ENCODE measurements at places on chromosomes 4 and X. TPM values are rescaled to one million over a fixed set of nuclear protein-coding genes. Genes with fewer than 3 reads are reported as not detected.

The NXF2 gene
- not detected for total RNA-seq

The CLCN5 gene
- 13.1 TPM for total RNA-seq

- peak overlapping the region; percentile 74 for H3K4me3 ChIP-seq
- no peaks in the 10 kb centered on the region for H3K27me3 ChIP-seq
- peaks cover 19% of the 10 kb centered on the region for H3K4me1 ChIP-seq
- H3K27ac ChIP-seq, result no peak overlapping the region
- DNase-seq, result peak; percentile 86
Measured at GRCh38 chrX:19886883-19887531, 393 bp downstream of the SH3KBP1 start.

DNA sequence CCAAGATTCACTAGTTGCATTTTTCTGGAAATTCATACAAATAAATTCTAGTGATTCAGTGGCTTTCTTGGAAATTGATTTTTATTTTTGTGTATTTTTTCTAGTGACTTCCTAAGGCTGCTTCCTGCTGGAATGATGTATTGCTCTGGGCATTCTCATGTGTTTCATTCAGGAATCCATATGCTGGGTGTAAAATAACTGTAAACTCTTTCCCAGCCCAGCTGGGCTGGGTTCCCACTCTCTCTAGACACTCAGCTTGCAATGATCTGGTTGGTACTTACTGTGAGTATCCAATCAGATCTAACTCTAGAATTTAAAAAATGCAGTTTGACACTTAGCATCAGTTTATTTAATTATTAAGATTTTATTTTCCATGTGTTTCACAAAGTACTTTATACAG, 882.2 kb downstream of the STIM2 start:
- no peak overlapping the region for H3K4me3 ChIP-seq
- no peak for DNase-seq
- H3K4me1 ChIP-seq, result no peaks in the 10 kb centered on the region
- no peak overlapping the region for H3K27ac ChIP-seq
- H3K36me3 ChIP-seq, result no peaks in the 10 kb centered on the region

DNA sequence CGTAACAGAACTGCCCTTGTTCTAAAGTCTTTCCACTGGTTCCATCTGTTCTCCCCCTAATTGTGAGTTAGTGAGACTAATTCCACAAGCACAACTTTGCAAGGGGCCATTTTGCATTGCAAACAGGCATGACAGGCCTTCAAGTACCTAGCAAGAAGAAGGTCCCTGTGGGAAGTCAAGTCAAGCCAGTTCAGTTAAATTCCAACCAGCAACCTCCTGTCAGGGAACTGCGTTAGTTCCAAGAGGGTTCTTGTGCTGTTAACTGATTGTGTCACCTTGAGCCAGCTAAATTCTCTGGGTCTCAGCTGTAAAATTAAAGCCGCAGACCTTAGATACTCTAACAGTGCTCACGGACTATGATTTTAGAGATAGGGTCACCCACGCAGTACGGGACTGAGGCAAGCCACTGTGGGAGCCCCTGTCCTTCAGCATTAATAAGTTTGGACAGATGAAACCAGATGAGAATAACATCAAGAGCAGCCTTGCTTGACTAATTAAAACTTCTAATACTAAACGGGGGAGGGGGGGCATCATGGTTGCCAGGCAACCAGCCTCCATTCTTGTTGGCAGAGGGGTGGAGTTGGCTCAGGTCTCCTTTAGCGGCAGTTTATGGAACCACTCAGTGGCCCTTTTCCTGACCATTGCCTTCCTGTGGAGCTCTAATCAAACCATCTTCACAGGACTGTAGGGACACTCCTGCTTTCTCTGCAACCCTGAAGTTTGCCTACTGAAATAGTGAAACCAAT, 24.1 kb upstream of the TMEM150C start:
- no peak overlapping the region for H3K27ac ChIP-seq
- no peak for DNase-seq
- peaks cover 4% of the 10 kb centered on the region for H3K4me1 ChIP-seq
- H3K27me3 ChIP-seq, result peaks cover 14% of the 10 kb centered on the region
- H3K4me3 ChIP-seq, result no peak overlapping the region
- H3K36me3 ChIP-seq, result no peaks in the 10 kb centered on the region

GRCh38 chr4:145851511-145852201, 87.0 kb downstream of the ZNF827 start:
- H3K36me3 ChIP-seq, result peaks cover 16% of the 10 kb centered on the region
- H3K27ac ChIP-seq, result peak overlapping the region; percentile 12
- no peak for DNase-seq
- H3K4me3 ChIP-seq, result no peak overlapping the region

DNA sequence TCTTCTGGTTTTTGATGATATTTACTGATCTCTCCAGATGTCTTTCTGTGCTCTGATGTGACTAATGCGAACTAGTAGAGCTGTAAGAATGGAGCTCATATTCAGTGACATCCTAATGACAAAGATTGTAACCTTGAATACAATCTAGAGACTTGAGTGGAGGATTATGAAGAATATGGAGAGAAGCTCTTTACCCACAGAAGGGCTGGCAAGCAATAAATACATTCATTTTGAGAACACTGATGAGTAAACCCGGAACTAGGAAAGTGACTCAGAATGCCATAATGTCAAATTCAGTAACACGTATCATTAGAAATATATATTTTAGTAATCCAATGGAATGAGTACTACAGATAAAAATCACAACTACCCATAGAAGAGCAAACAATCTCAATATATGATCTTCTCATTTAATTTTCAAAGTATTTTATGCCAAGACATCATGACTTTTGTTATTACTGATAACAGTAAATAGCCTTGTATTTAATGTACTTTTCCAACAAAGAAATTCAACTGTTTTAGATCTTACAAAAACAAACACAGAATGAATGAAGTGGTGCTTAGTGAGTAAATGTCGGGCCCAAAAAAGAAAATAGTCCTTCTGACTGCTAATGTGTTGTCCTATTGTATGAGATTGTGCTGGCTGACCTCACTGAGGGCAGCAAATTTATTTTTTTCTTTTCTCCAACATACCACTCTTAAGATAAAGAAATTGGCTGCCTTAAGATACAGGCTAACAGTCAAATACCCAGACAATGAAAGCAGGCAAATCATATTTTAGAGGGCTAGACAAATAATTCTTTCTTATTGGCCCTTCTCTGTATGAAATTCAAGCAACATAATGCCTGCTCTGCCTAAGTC, 49.2 kb upstream of the HDAC8 start:
- H3K27ac ChIP-seq, result peak overlapping the region; percentile 88
- H3K27me3 ChIP-seq, result no peaks in the 10 kb centered on the region
- no peak for DNase-seq
- H3K4me3 ChIP-seq, result no peak overlapping the region
- peaks cover 24% of the 10 kb centered on the region for H3K4me1 ChIP-seq

- H3K36me3 ChIP-seq, result no peaks in the 10 kb centered on the region
- no peak overlapping the region for H3K27ac ChIP-seq
- H3K4me1 ChIP-seq, result no peaks in the 10 kb centered on the region
- H3K4me3 ChIP-seq, result no peak overlapping the region
Measured at GRCh38 chr4:110953898-110954297, 331.0 kb upstream of the PITX2 start.

GRCh38 chr4:48275247-48275646, 5.6 kb upstream of the TEC start:
- no peak overlapping the region for H3K4me3 ChIP-seq
- no peaks in the 10 kb centered on the region for H3K4me1 ChIP-seq
- DNase-seq, result no peak
- peaks cover 36% of the 10 kb centered on the region for H3K27me3 ChIP-seq
- H3K36me3 ChIP-seq, result no peaks in the 10 kb centered on the region

- no peak overlapping the region for H3K4me3 ChIP-seq
- H3K27me3 ChIP-seq, result peaks cover 52% of the 10 kb centered on the region
- H3K4me1 ChIP-seq, result peaks cover 7% of the 10 kb centered on the region
- no peak overlapping the region for H3K27ac ChIP-seq
- DNase-seq, result no peak
- no peaks in the 10 kb centered on the region for H3K36me3 ChIP-seq
Measured at GRCh38 chrX:637660-638481, 7.3 kb downstream of the SHOX start.

DNA sequence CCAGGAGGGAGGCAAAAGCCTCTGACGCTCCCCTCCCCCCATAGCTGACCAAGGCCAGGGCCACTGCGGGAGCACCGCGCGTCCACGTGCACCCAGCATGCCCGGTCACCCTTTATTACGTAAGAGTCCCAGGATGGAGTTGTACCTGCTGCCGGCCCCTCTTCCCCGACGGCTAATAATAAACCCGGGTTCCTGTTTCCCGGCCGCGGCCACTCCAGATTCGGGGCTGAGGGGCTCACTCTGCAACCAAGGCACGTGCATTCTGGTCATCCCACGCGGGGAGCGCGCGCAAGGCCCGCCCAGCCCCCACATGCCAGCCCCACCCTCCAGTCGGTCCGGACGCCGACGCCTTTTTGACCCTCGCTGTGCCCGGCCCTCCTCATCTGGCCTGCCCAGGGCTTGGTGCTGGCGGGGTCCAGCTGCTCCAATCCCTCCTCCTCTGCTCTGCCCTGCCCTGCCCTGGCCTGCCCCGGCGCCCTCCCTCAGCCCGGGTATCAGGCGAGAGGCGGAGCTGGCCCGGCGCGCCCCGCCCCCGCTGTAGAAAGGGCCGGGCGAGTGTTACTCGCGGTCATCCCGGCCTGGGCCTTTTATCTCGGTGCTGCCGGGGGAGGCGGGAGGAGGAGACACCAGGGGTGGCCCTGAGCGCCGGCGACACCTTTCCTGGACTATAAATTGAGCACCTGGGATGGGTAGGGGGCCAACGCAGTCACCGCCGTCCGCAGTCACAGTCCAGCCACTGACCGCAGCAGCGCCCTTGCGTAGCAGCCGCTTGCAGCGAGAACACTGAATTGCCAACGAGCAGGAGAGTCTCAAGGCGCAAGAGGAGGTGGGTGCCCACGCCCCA, 2.6 kb downstream of the MID1IP1 start:
- H3K27ac ChIP-seq, result peak overlapping the region; percentile 98
- DNase-seq, result peak; percentile 86
- H3K36me3 ChIP-seq, result peaks cover 2% of the 10 kb centered on the region
- peaks cover 29% of the 10 kb centered on the region for H3K4me1 ChIP-seq

DNA sequence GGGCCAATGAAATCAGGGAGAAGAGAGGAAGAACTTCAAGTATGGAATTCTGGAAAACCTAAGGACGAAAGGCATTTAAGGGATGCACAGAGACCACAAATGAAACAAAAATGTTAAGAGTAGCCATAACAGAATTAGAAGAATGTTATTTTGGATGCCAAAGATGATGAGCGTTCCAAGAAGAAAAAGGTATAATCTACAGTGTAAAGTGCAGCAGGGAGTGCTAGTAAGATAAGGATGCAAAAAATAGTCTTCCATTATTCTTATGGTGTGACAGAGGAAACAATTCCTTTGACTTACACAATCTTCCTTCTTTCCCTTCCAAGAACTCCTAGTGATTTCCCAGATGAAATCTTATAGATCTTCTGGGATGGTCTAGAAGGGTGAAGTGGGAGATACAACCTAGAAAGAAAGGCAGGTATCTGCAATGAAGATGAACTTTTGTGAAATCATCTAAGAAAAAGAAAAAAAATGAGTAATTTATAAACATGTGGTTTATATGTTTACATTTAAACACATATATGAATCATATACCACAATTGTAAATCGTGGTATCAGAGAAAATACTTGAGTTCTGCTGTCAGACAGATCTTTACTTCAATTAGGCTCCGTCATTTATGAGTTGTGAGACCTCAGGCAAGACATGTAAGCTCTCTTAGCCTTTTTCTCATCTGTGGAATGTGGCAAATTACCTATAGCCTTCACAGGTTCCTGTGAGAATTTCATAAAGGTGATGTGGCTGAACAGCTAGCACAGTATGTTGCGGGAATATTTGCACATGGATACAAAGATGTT, 8.1 kb downstream of the MORF4L2 start:
- peaks cover 37% of the 10 kb centered on the region for H3K36me3 ChIP-seq
- no peak for DNase-seq
- H3K27ac ChIP-seq, result no peak overlapping the region
- H3K27me3 ChIP-seq, result no peaks in the 10 kb centered on the region

DNA sequence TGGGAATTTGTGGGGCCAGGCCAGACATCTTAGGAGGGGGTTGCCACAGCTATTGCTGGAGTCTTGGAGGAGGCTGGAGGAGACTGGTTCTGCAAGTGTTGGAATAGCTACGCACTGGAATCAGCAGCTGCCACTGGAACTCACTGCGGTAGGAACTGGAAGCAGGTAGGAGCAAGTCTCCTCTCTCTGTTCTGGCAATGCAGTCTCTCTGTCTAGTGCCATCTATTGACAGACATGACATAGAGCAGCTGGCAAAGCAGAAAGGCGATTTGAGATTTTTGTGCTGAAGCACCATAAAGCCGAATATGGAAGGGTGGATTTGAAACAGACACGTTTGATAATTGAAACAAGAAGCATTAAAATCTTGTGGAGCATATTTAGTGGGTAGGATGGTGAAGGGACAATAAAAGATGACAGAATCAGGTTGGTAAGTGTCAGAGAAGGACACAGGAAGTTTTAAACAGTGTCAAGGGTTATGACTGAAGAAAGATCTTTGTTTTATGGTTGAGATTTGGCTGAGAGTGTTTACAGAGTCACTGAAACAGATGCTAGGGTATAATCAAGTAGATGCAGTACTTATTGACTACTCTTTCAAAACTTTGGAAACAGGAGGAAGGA, 23.5 kb upstream of the SYNPO2 start:
- peaks cover 6% of the 10 kb centered on the region for H3K4me1 ChIP-seq
- H3K27me3 ChIP-seq, result no peaks in the 10 kb centered on the region
- H3K36me3 ChIP-seq, result no peaks in the 10 kb centered on the region
- no peak overlapping the region for H3K4me3 ChIP-seq
- H3K27ac ChIP-seq, result no peak overlapping the region

DNA sequence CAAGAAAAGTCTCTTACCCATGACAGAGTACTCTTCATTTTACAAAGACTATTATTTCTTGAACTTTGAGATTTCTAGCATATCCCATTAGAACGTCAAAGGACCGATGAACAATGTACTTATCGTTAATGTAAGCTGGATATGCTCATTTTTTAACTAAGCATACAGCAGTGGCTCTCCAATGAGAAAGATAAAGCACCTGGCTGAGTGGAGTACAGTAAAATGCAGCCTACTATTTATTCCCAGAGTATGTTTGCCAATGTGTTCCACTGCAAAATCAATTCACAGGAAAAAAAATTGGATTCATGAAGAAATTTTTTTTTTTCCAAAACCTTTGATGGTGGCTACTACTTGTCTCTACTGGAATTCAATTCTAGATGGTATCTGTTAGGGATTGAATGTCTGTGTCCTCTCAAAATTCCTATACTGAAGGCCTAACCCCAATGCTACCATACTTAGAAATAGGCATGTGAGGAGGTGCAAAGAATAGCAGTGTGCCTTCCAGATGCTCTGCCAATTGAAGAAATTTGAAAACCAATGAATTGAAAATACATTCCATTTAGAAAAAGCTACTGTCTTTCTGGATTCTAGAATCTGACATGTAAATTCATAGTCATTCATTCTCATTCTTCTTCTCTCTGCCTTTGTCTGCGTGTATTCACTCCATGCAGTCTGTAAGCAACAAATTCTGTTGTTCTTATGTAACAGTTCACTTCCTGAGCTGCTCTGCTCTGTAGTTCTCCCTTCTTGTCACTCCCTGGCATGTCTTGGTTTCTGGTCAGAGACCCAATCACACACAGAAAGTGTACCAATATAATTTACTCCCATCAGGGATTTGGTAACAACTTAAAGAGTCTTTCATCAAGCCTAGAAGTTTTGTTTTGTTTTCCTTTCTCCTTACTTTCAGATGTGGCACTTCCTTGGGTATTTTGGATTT, 61.4 kb downstream of the PAPSS1 start:
- H3K36me3 ChIP-seq, result peaks cover 38% of the 10 kb centered on the region
- no peaks in the 10 kb centered on the region for H3K27me3 ChIP-seq
- H3K27ac ChIP-seq, result peak overlapping the region; percentile 42
- H3K4me3 ChIP-seq, result no peak overlapping the region

GRCh38 chr4:101761405-101761804, 29.1 kb upstream of the BANK1 start:
- no peak for DNase-seq
- H3K27ac ChIP-seq, result peak overlapping the region; percentile 66
- no peak overlapping the region for H3K4me3 ChIP-seq
- H3K4me1 ChIP-seq, result peaks cover 11% of the 10 kb centered on the region
- H3K27me3 ChIP-seq, result peaks cover 4% of the 10 kb centered on the region

Measured in osteocyte (in vitro differentiated cells).